ENCODE measurements at places on chromosomes 12 and 14.

DNA sequence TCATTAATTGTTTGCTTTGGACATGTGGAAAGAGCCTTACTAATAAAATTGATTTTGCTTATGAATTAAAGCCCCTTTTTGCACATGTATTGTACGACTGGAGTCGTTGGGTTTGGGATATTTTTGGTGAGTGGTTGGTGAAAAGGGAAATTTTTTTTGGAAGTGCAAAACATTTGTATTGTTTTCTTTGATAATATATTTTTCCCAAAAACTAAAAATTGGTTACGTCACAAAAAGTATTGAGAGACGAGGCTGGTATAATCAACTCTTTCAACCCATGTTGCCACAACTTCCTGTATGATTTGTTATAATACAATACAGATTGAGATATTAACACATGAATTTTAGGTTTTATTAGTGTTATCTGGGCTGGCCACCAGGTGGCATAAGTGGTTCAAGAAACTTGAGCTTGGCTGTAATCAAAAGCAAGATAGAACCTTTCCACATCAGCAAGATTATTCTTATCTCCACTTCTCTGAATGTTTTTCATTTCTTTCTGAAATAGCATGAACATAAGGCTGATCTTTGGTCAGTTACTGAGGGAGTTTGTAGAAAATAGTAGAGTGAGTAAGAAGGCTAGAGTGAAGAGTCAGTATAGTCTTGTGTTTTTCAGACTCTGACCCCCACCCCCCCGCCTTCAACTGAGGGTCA is 8.7 kb downstream of the NGDN start:
- no peak for DNase-seq

GRCh38 chr12:47816403-47817271 is 3.1 kb downstream of the HDAC7 start:
- DNase-seq, result no peak

DNA sequence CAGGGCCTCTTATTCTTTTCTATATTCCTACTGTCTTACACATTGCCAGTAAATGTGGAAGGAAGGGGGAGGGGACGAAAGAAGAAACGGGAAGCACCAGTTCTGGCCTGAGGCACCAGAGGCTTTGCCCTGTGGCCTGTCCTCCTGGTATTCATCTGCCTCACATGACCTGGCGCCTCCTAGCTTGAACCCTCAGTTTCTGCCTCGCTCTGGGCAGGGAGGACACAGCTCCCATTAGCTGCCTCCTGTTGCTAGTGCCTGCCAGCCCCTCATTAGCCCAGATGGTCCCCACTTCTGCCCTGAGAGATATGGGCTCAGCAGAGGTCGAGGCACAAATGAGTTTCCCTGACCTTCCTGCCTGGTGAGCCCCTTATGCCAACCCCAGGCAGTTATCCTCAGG is 3.0 kb upstream of the PLEKHG6 start:
- no peak for DNase-seq

DNA sequence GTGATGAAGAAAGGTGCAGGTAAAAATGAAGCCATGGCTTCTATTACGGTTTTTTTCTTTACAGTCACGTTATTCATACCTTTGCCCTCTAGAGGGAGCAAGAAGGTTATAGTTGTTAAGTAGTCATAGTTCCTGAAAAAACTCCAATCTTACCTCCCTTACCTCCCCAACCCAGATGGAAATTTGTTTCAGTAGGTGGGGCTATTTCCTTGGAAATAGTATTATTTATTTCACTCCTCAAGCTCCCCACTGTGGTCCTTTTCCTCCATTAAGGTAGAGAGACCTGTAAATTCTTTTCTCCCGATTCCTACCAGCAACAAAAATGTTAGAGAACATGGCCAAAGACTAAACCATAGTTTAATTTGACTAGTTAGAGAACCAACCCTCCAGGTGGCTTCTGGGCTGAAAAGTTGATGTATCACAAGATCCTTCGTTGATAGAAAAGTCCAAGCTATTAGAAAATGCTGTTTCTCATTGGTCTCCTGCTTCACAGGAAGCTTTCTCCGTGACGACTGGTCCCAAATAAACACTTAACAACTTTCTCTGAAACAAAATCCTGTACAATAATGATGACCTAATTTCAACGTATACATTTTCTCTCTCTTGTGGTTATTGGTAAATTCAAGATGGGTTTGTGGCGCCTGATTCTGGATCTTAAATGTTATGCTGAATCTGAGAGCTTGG is 43.5 kb downstream of the TMX1 start:
- DNase-seq, result no peak
